Type B pancreatic cell (in vitro differentiated cells): ENCODE measurements at places on chromosomes 16 and 17. TPM values are rescaled to one million over a fixed set of nuclear protein-coding genes. Genes with fewer than 3 reads are reported as not detected.

The TNS4 gene
- total RNA-seq, result 1.8 and 2.3 TPM in 2 replicates

The ITGB3 gene
- 0.36 and 1.6 TPM in 2 replicates for total RNA-seq

The FOXF1 gene
- 0.48 and 3.4 TPM in 2 replicates for total RNA-seq

The FAM20A gene
- 11.5 and 24.8 TPM in 2 replicates for total RNA-seq

The CCL1 gene
- total RNA-seq, result not detected in 2 replicates

The HS3ST4 gene
- 3.6 TPM in 2 replicates for total RNA-seq

The FGF11 gene
- total RNA-seq, result 21.8 and 76.0 TPM in 2 replicates

The CACNG1 gene
- 0.24 and 0.29 TPM in 2 replicates for total RNA-seq

The PIK3R6 gene
- not detected in 2 replicates for total RNA-seq

DNA sequence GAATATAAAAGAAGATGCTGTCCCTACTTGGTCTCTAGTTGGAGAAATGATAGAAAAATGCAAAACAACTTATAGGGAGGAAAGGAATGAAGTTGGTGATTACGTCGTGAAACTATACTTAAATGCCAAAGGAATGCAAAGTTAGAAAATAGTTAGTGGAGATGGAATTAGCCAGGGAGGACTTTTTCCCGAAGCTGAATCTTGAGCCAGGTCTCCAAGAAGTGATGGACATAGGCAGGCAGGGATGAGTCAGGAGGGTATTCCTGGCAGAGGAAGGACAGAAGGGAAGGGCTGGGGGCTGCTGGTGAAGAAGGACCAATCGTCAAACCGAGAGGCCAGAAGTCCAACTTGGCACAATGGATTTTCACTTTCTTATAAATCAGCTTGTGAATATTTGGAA, 1.8 kb downstream of the SNTB2 start:
- H3K36me3 ChIP-seq, result peaks cover 9% of the 10 kb centered on the region
- H3K4me3 ChIP-seq, result peak overlapping the region; percentile 90
- H3K27me3 ChIP-seq, result no peaks in the 10 kb centered on the region
- H3K27ac ChIP-seq, result peak overlapping the region; percentile 86

DNA sequence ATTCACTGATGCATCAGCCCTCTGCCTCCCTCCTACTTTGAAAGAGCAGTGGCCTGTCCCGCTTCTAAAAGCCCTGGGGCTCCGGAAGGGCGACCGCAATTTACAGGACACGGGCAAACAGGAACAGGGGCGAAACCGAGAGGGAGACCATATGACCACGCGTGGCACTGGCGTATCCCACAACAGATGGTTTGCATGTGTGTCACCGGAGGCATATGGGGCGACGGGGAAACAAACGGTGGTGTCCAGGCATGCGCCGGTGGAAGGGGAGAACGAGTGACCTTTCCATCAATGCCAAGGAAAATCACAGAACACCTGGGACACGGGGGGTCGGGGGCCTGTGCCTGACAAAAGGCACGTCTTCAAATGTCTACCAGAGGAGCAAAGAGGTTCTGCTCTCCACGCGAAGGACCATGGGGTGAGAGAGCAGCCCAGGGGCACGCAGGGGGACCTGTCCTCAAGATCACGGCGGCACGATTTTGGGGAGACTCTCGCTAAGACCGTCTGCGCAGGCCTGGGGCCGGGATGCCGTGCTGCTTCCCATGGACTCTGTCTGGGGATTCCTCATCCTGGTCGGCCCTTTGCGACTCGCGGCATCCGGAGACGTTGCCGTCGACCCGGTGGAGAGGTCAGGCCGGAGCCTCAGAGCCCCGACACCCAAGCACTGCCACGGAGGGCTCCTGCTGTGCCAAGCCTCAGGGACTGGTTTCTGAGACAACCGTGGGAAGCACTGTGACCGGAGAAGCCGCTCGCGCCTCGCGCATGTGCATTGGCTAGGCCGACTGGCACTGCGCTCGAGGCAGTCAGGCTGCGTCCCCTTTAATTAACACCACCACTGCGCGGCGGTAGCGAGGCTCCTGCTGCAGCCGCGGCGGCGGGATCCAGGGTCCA, 12.8 kb upstream of the KCNJ18 start:
- no peak overlapping the region for H3K4me3 ChIP-seq
- no peaks in the 10 kb centered on the region for H3K27me3 ChIP-seq
- no peaks in the 10 kb centered on the region for H3K36me3 ChIP-seq
- no peak overlapping the region for H3K27ac ChIP-seq
- H3K4me1 ChIP-seq, result no peaks in the 10 kb centered on the region

- no peak for DNase-seq
- peak overlapping the region; percentile 34 for H3K27ac ChIP-seq
- no peaks in the 10 kb centered on the region for H3K36me3 ChIP-seq
These were observed 55.3 kb downstream of the MYO18A start for GRCh38 chr17:29124925-29125273.

DNA sequence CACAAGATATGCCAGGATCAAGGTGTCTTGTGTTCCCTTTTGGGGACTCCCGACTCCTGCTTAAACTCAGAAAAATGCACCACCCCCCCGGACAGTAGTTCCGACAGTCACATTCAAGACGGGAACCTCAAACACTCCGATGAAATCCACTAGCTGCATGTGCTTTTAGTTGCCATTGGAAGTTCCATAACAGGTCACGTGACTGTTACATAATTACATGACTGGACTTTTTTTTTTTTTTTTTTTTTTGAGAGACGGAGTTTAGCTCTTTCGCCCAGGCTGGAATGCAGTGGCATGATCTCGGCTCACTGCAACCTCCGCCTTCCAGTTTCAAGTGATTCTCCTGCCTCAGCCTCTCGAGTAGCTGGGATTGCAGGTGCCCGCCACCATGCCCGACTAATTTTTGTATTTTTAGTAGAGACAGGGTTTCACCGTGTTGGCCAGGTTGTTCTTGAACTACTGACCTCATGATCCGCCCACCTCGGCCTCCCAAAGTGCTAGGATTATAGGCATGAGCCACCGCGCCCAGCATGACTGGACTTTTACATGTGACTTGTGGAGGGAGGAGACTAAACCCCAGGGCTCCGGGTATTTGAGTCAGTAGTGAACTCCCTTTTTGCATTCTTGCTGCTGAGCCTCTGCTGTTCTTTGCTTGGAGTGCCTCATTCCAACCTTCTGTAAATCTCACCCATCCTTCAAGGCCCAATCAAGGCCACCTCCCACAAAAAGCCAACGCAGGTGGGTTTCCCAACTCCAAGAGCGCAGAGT, 1.6 kb downstream of the SIRT7 start:
- H3K27ac ChIP-seq, result peak overlapping the region; percentile 92
- no peaks in the 10 kb centered on the region for H3K27me3 ChIP-seq
- peak overlapping the region; percentile 87 for H3K4me3 ChIP-seq

DNA sequence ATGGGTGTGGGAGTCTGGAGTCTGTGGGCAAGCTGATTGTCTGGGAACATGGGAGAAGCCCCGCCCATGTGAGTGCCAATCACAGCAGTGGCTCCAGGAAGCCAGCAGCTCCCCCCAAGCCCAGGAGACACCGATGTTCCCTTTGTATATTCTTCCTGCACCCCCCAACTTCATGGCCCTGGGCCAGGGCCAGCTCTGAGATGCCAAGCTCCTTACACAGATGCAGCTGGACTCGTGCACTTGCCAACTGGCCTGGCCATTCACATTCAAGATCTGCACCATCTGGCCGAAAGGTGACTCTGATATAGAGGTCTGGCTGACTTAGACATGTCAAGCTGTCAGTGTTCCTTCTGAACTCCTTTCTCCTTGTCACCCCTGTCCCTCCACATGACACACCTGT, 50.5 kb downstream of the CACNG5 start:
- peaks cover 5% of the 10 kb centered on the region for H3K36me3 ChIP-seq
- no peaks in the 10 kb centered on the region for H3K4me1 ChIP-seq
- no peak for DNase-seq
- no peak overlapping the region for H3K4me3 ChIP-seq
- H3K27me3 ChIP-seq, result peaks cover 20% of the 10 kb centered on the region

- peak overlapping the region; percentile 85 for H3K27ac ChIP-seq
- peaks cover 28% of the 10 kb centered on the region for H3K4me1 ChIP-seq
- DNase-seq, result no peak
- no peak overlapping the region for H3K4me3 ChIP-seq
These were observed 68.7 kb downstream of the HIC1 start for GRCh38 chr17:2123375-2124251.

DNA sequence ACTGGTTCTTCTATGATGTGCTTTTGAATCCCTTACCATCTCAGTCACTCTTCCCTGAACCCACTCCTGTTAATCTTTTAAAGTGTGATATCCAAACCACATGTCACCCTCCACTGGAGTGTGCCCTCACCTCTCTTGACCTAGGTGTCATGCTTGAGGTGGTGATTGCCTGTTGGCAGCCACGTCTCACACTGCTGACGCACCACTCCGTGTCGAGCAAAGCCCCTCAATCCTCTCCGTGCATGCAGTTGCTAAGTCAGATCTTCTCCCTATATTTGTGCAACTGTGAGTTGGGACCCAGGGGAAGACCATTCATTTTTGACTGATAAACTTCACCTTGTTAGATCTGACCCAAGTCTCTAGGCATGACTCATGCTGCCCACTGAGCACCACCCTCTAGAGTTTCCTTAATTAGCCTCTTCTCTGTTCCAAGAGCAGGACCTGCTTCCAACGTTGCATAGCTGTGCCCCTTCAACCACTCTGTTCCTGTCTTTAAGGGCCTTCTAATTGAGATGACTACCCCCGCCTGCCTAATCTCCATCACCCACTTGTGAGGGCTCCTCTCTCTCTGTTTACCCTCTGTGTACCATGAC, 2.7 kb downstream of the MYH13 start:
- no peaks in the 10 kb centered on the region for H3K36me3 ChIP-seq
- no peak for DNase-seq
- H3K4me3 ChIP-seq, result no peak overlapping the region
- H3K27me3 ChIP-seq, result peaks cover 20% of the 10 kb centered on the region
- H3K4me1 ChIP-seq, result no peaks in the 10 kb centered on the region

GRCh38 chr17:68184816-68185436, 62.9 kb upstream of the AMZ2 start:
- peaks cover 21% of the 10 kb centered on the region for H3K27me3 ChIP-seq
- DNase-seq, result no peak
- H3K27ac ChIP-seq, result no peak overlapping the region
- no peaks in the 10 kb centered on the region for H3K36me3 ChIP-seq
- H3K4me1 ChIP-seq, result no peaks in the 10 kb centered on the region

DNA sequence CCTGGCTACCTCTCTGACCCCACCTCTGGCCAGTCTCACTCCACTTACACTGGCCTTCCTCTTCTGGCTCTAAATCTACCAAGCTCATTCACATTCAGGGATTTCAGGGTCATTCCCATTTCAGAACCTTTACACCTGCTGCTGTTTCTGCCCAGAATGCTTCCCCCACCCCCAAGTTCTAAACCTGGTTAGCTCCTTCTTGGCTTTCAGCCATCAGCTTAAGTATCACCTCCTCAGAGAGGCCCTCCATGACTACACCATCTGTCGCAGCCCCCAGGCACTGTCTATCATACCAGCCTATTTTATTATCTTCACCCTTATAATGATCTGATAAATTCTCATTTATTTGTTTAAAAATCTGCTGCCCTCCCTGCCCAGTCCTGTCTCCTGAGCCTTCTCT, 23.3 kb upstream of the NGFR start:
- H3K4me3 ChIP-seq, result peak overlapping the region; percentile 42
- peaks cover 49% of the 10 kb centered on the region for H3K4me1 ChIP-seq
- H3K27me3 ChIP-seq, result peaks cover 58% of the 10 kb centered on the region
- DNase-seq, result no peak

GRCh38 chr17:51445946-51446345, 185.6 kb downstream of the UTP18 start:
- DNase-seq, result no peak
- H3K4me1 ChIP-seq, result no peaks in the 10 kb centered on the region
- no peaks in the 10 kb centered on the region for H3K36me3 ChIP-seq
- H3K27ac ChIP-seq, result no peak overlapping the region
- H3K27me3 ChIP-seq, result peaks cover 24% of the 10 kb centered on the region
- no peak overlapping the region for H3K4me3 ChIP-seq

DNA sequence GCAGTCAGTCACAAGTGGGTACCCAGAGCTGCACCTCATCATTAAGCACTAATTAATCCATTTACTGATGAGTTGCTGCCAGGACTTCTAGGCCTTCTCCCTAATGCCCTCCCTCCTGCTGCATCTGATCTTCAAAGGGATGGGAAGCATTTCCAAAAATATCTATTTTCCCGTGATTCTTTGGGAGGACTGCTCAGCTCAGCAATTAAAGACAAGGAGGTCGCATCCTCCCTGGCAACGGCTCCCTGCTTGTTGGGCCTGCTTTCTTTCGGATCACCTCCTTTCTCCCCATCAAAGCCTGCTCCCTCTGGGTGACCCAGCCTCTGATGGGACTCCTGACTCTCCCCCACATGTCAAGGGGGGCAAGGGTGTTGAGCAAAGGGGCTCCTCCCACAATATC, 26.0 kb upstream of the SPPL2C start:
- DNase-seq, result no peak
- H3K4me3 ChIP-seq, result no peak overlapping the region
- no peak overlapping the region for H3K27ac ChIP-seq

DNA sequence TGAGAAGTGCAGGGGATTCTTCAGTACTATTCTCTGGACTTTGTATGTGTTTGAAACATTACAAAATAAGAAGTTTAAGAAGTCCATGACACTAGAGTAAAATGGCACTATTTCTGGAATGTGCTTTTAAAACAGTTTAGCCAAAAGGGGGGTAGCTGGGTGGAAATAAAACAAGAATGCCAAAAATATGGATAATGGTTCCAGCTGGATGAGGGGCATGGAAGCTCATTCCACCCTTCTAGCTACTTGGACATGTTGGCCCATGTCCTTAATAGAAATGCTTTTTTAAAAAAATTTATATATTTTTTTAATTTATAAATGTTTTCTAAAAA, 13.1 kb downstream of the ZC3H7A start:
- no peak for DNase-seq
- H3K27ac ChIP-seq, result peak overlapping the region; percentile 81
- no peaks in the 10 kb centered on the region for H3K27me3 ChIP-seq

DNA sequence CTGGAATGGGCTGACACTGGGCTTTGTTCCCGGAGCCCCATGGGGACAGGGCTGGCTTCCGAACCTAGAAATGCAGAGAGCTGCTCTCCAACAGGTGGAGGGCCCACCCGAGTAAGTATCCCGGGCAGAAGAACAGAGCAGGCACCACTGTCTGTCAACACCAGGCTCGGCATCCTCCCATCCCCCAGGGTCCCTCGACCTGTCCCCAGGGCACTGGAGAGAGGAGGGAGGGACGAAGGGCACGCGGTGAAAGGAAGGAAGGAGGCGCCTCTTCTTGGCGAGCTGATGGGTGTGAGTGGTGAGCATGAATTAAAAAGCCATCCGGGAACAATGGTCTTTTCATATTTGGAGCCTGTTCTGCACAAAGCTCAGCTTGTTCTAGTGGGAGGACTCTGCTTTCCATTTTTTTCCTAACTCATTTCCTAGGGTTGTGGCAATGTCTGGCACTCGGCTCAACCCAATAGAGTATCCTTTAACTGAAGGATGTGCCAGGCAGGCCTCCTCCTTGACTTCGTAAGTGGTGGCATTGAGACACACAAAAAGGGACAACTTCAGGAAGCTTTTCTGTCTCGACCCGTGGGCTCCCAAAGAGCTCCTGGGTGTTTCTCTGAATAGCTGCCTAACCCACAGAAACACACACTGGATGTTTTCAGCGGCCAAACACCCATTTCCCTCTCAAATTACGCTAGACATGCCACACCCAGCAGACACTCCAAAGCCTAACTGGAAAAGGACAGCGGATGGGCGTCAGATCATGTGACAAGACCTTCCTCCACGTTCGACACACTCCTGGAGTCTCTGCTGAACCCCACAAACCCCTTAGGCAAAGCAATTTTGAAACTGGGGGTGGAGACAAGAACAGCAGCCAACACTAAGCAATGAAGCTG, 47.7 kb downstream of the ZFHX3 start:
- H3K27ac ChIP-seq, result peak overlapping the region; percentile 67
- peaks cover 11% of the 10 kb centered on the region for H3K36me3 ChIP-seq
- peak overlapping the region; percentile 5 for H3K4me3 ChIP-seq
- no peak for DNase-seq

- H3K36me3 ChIP-seq, result no peaks in the 10 kb centered on the region
- no peak for DNase-seq
- no peak overlapping the region for H3K4me3 ChIP-seq
These were observed 241.9 kb downstream of the CDH11 start for GRCh38 chr16:64880006-64880405.

- H3K27ac ChIP-seq, result no peak overlapping the region
- no peak for DNase-seq
- H3K4me1 ChIP-seq, result no peaks in the 10 kb centered on the region
These were observed 65.2 kb upstream of the SMIM36 start for GRCh38 chr17:55576237-55576995.
